ENCODE measurements at places on chromosomes 7 and 10.
A peak's percentile ranks its signal among the peaks of the same experiment; 100 is the strongest.

DNA sequence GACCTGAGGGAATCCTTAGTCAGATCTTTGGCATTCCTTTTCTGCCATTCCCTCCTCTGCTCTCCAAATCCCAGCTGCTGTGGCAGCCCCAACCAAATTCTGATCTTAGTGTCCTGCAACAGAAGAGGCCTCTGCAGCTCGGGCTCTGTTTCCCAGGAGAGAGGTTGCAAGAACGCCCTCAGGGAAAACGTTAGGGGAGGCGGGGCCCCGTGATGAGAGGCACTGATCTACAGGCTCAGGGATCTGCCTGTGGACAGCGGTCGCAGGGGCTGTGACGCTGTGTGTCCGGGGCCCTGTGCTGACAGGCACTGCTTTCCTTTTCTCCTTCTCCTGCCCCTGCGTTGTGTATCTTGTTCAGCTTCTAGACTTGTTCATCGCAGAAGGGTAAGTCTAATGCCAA lies 57.3 kb upstream of the DPYSL4 start:
- peak; percentile 1 for DNase-seq

DNA sequence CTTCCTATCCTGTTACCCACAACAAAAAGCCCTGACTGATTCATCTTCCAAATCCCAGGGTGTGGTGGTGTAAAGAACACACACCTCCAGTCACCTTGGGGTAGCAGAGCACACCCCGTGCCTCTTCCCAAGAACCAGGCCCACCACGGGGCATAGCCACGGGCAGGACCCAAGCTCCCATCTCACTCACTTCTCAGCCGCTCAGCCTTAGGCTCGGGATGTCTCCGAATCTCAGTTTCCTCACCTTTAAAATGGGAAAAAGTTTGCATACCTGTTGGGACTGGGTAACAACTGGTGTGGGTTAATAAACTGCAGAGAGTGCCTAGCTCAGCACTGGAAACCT lies 139.0 kb downstream of the FGFR2 start:
- no peak for DNase-seq

- DNase-seq = no peak
Observed at GRCh38 chr7:100419660-100420226, 8.8 kb downstream of the ZCWPW1 start.

DNA sequence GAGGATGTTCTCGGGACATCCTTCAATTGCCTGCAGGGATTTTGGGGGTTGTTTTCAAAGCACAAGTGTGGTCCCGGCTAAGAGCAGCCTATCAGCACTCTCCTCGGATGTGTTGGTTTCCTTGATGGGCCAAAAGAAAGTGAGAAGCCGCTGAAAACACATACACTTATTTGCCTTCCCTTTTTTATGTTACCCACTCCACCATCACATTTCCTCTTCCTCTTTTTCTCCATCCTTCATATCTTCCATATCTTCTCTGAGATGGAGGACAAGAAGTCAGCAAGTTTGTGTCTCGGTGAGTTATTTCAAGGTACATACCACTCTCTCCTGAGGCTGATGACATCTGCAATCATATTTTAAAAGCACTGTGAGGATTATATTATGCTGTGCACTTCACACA lies 64.0 kb downstream of the ZNF33B start:
- no peak for DNase-seq

GRCh38 chr10:132521041-132521465 lies 16.5 kb upstream of the INPP5A start:
- no peak for DNase-seq

DNA sequence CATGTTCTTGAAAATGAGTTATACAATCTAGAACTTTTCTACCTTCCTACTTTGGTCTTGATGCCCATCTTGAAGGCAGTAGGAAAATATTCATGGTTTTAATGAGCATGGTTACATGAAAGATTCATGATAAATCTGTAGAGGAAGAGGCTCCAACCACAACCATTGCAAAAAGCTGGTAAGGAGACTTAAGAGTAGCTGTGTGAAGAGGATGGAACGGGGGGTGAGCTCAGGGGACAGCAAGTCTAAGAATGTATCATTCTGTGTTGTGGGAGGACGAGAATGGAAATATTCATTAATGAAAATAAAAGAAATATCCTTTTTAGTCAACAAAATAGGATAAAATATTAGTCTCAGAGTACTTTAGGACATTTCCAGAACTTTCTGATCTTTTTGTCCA lies 81.1 kb downstream of the BMPER start:
- no peak for DNase-seq

- DNase-seq = no peak
Observed at GRCh38 chr10:133091316-133091715, 3.6 kb downstream of the ADGRA1 start.

DNA sequence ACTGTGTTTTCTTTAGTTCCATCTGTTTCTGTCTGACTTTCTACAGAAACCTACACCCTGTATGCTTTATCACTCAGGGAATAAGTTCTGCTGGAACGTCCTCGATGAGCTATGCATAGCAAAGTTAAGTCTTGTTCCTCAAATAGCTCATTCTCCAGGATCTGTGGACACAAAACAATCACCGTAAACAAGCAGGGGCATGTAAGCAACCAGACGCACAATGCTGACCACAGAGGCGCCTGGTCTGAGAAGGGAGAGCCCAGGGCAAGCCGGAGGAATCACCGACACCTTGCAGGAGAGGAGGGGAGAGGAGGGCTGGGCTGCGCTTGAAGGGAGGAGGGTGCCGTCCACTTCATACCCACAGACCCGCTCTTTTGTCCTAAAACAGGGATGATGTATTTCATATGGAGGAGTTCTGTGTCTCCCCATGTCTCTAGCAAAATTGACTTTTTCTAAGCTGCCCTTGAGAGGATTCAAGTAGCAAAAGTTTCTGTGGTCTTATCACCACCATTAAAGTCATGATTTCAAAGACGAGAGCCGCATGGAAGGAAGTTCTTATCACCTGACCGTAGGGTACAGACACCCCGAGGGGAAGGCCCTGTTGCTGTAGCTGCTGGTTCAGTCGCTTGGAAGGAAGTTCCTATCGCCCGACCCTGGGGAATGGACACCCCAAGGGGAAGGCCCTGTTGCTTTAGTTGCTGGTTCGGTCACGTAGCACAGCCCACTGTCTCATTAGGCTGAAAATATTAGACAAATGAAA lies 14.3 kb downstream of the CALML3 start:
- DNase-seq = no peak

DNA sequence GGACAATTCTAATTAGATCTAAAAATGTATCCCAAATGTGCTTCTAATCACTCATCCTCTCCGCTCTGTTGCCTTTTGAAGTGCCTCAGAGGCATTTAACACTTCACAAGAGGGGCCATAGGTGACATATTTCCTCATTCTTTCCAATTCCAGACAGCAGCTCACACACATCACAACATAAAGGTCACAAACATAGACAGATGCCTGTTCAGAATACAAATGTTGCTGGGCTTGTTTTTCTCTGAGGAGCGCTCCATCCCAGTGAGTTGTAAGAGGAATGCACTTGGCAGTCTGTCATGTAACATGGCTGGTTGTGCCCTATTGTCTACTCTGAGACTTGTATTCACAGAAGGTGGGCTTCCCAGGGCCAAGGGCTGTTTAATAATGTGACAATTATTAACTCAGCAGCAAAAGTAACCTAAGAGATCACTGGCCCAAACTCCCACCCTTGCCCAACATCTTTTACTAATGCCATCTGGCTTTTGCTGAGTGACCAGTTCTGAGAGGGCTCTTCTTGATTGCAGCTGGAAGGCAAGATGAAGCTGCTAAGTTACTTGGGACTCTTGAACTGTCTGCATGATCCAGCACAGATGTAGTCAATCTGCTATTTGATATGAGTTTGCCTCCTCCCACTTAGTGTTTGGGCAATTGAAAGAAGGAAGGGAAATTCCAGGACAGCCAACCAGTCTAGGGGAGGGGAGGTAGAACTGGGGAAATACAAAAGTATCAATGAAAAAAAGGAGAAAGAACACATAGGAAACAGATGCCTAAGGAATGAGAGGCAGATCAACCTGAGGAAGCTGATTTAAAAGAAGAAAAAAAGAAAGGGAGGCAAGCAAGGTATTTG lies 13.6 kb downstream of the PON2 start:
- DNase-seq = no peak

DNA sequence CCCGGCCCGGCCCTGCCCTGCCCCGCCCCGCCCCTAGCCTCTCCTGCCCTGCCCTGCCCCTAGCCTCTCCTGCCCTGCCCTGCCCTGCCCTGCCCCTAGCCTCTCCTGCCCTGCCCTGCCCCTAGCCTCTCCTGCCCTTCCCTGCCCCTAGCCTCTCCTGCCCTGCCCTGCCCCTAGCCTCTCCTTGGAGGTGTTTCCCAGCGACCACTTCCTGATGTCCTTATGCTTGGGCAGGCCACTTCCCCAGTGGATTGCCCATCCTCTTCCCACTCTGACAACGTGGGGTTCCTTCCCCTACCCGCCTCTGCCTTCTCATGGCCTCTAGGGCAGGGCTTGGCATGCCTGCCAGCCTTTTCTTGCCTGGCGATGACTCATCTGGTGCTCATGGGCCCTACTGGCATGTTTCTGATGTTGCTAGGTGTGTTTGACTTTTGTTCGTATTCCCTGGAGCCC lies 21.2 kb downstream of the PRXL2A start:
- DNase-seq = no peak

- no peak for DNase-seq
Observed at GRCh38 chr7:122290476-122290875, 14.1 kb downstream of the FEZF1 start.

- DNase-seq = no peak
Observed at GRCh38 chr7:15057272-15057671, 154.7 kb upstream of the DGKB start.

DNA sequence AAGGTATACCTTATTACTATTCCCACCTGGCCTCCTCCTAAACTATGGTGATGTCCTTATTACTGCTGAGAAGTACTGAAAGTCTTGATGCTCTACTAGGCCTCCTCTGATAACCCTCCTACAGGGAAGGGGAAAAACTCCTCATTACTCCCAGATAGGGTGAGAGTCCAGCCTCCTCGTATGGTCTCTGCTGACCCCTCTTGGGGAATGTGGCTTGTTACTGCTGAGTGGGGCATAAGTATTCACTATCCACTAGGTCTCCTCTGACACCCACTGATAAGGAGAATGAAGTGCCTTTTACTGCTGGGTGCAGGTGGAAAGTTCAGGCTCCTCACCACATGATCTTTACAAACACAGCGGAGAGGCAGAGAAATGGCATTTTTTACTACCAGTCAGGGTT lies 222.9 kb downstream of the CHRM2 start:
- no peak for DNase-seq

- no peak for DNase-seq
Observed at GRCh38 chr10:114678336-114678735, 20.3 kb upstream of the ABLIM1 start.

GRCh38 chr10:51567271-51567670 lies 132.1 kb downstream of the CSTF2T start:
- DNase-seq = no peak

GRCh38 chr7:89012016-89012415 lies 216.5 kb upstream of the TEX47 start:
- DNase-seq = no peak

GRCh38 chr7:148306759-148307158 lies 283.8 kb upstream of the C7orf33 start:
- no peak for DNase-seq

DNA sequence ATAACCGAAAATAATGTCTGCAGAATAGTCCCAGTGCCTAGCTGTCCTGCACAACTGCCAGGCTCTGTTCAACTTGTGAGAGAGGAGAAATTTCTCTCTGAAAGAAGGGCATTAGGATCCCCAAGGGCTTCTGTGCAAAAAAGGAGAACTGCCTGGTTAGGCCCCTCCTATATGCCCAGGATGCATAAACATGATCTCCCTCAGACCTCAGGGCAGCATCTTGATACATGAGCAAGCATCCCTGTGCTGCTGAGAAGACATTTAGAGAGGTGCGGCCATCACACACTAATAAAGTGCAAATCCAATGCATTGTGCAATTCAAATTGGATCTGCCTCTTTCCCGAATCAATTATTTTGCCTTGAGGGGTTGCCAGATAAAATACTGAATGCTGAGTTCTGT lies 553.6 kb downstream of the TNS3 start:
- DNase-seq = no peak

- DNase-seq = no peak
Observed at GRCh38 chr10:71197955-71198354, 14.4 kb upstream of the UNC5B start.

GRCh38 chr7:71746006-71746405 lies 614.1 kb downstream of the GALNT17 start:
- DNase-seq = no peak

DNA sequence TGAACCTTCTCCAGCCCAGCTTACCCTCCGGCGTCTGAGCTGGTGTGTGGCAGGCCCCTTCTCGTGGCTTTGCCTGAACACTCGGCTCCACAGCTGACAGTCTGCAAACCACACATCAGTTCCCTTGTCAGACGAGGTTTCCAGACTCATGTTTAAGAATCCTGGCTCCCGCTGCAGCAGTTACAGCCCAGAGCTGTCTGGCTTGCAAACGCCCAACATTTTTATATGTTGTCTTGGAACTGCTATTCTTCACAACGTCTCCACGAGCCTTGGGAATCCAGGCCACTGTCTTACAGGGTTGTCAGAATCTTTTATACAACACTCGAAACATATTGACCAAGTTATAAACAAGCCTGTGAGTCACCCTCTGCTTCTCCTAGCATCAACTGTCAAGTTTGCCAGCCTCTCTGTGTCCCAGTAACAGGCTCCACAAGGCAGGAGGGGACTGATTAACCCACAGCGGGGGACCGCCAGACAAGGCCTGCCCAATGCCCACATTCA lies 68.1 kb downstream of the TNS3 start:
- no peak for DNase-seq

- DNase-seq = no peak
Observed at GRCh38 chr10:48192881-48193450, 81.5 kb downstream of the FRMPD2 start.

DNA sequence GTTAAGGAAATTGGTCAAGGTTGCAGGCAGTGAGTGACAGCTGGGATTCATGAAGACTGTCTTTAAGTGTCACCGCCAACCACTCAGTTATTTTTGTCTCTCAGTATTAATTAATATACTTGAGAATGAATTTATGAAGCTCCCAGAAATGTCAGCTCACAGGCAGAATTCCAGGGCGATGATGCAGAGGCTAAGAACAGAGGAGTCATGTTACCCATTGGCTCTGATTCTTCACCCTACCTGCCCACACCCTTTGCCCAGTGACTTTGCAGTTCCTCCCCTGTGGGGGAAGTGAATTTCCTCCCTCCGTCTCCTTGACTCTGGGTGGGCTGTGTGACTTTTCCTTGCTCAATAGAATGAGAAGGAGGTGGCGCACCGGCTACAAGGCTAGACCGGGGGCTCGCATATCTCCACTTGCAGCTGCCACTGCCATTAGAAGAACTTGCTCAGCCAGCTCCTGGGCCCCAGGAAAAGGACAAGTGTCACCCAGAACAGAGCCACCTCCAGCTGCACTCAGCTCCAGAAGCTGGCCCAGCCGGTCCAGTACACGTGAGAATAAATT lies 157.1 kb upstream of the PRKCQ start:
- DNase-seq = no peak
